Hematopoietic multipotent progenitor cell treated with erythropoietin and hydrocortisone succinate and interleukin-3 and kit ligand, for 15 days (in vitro differentiated cells): ENCODE measurements at places on chromosomes 3 and 15.

GRCh38 chr3:10338591-10339353 lies 17.9 kb upstream of the SEC13 start:
- no peak for DNase-seq

- no peak for DNase-seq
Observed at GRCh38 chr3:100503448-100503847, 11.0 kb downstream of the TMEM45A start.

GRCh38 chr3:21752749-21753347 lies 1.8 kb upstream of the ZNF385D start:
- no peak for DNase-seq

- DNase-seq, result no peak
Observed at GRCh38 chr3:52313188-52313773, 2.8 kb upstream of the DNAH1 start.

- DNase-seq, result no peak
Observed at GRCh38 chr3:141250342-141250741, 18.7 kb downstream of the PXYLP1 start.

- no peak for DNase-seq
Observed at GRCh38 chr3:77935418-77935817, 895.5 kb downstream of the ROBO2 start.

- DNase-seq, result no peak
Observed at GRCh38 chr3:72384602-72385001, 463.6 kb downstream of the SHQ1 start.

DNA sequence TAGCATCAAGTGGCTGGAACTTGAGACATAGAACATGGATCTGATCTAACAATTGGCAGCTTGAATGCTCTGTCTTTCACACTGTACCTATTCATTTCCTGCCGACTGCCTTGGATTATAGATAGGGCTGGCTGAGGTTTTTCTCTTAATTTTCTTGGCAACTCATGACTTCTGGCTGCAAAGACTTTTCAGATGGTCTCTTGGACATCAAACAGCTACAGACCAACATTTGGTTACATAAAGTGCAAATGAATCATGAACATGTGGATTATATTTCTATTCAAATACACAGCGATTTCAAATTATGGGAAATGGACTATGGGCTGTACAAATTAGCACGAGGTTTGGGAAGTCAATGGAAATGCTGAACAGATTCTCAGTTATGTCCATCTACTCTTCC lies 26.2 kb upstream of the IL16 start:
- DNase-seq, result no peak

GRCh38 chr3:16147220-16147994 lies 27.1 kb upstream of the GALNT15 start:
- DNase-seq, result no peak

- DNase-seq, result no peak
Observed at GRCh38 chr3:139894643-139894989, 40.4 kb upstream of the CLSTN2 start.

GRCh38 chr3:14404631-14405359 lies 2.4 kb downstream of the SLC6A6 start:
- DNase-seq, result no peak

DNA sequence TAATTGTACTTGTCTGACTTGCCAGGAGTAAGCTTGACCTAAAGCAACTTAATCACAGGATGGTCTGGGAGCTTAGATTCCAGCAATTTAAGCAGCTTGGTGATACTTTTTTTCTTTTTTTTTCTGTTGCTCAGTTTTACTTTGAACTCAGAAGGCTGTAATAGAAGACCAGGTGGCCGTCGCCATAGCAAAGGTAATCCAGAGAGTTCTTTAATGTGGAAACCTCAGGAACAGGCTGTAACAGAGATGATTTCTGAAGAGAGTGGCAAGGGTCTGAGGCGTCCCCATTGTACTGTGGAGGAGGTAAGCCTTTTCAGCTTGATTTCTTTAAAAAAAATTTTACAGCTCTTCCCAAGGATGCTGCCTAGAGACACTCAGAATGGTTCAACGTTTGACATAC lies 20.1 kb downstream of the SENP2 start:
- DNase-seq, result no peak
